ENCODE measurements at places on chromosomes 1 and 21.

DNA sequence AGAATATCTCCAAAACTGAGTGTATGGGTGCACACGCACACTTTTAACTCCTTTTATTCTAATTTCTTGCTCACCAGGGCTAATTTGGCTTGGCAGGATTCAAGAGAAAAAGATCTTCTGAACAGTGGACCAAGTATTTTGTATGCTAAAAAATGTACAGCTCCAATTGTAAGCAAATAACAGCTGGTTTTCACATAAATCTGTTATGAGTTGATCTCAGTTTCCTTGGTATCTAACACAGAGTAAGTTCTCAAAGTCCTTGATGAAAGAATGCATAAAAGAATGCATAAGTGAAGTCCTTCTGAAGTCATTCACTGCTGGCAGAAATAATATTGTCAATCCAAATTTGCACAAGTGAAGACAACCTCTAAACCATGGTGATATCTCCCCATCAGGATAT lies 213.0 kb downstream of the OMA1 start:
- DNase-seq = no peak

GRCh38 chr1:248631354-248632008 lies 3.4 kb downstream of the OR2T11 start:
- no peak for DNase-seq

- no peak for DNase-seq
Measured at GRCh38 chr21:36723371-36723881, 24.5 kb downstream of the SIM2 start.

DNA sequence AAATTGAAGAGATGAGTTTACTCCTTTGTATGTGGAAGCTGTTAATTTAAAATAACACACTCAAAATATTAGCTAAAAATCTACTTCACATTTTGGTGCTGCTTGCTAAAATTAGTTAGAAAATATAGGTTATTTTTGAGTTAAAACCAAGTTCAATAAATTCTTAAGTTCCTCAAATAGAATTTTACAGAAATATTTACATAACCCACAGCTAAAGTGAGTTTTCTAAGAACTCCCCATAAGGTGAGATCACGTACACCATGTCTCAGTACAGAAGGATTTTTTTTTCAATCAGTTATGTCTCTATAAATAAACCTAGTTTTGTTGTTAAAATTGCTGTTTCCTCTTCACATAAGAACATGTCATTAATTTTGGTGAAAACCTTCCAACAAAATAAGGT lies 108.0 kb downstream of the SDCCAG8 start:
- no peak for DNase-seq

GRCh38 chr1:51969038-51969705 lies 21.3 kb downstream of the RAB3B start:
- no peak for DNase-seq

- DNase-seq = no peak
Measured at GRCh38 chr1:231232870-231233734, 7.9 kb upstream of the GNPAT start.

- no peak for DNase-seq
Measured at GRCh38 chr1:228280106-228280901, 72.5 kb downstream of the OBSCN start.

DNA sequence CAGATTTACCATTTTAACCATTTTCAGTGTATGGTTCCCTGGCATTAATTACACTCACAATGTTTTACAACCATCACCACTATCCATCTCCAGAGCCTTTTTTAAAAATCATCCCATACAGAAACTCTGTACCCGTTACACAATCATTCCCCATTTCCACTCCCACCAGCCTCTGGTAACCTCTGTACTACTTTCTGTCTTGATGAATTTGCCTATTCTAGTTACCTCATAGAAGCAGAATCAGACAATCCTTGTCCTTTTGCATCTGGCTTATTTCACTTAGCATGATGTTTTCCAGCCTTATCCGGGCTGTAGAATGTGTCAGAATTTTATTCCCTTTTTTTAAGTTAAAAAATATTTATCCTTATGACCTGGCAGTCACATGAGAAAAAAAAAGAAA lies 33.0 kb downstream of the PGM1 start:
- no peak for DNase-seq

GRCh38 chr1:1198423-1199140 lies 7.8 kb downstream of the TNFRSF18 start:
- no peak for DNase-seq

GRCh38 chr1:2948001-2948750 lies 73.1 kb upstream of the ACTRT2 start:
- DNase-seq = no peak

DNA sequence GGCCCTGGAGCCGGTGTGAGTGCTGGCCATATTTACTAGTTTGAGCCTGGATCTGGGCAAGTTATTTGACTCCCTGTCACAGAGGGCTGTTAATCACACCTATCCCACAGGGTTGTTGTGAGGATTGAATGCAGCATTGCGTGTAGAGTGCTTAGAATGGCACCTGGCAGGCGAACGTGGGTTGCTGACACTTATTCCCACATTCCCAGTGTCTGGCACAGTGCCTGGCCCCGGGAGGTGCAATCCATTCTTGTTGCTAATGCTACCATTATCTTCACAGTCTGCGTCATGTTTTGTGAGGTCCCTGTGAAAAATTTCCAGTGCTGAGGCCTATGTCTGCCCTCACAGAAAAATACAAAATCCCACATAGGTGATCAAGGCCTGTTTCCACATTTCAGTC lies 66.1 kb downstream of the CD2 start:
- no peak for DNase-seq

DNA sequence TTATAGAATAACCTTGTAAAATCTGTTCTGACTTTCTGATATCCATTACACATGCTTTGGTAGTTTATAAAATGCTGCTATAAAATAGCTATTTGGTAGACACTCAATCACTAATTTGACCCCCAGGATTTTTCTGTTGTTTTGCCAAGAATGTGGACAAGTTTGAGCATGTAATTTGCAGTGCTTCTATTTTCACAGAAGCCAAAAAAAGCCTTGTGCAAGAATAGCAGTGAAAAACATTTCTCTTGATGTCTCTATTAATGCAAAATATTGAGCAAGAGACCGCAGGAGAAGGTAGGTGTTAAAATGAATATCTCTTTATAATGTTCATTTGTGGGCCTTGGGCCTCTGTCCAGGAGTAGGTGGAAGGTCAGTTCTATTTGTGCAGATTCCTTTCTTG lies 22.5 kb downstream of the MAP3K7CL start:
- no peak for DNase-seq

GRCh38 chr1:114466334-114467014 lies 44.5 kb downstream of the TRIM33 start:
- DNase-seq = no peak

- DNase-seq = no peak
Measured at GRCh38 chr21:43733060-43733459, 14.1 kb downstream of the PDXK start.

DNA sequence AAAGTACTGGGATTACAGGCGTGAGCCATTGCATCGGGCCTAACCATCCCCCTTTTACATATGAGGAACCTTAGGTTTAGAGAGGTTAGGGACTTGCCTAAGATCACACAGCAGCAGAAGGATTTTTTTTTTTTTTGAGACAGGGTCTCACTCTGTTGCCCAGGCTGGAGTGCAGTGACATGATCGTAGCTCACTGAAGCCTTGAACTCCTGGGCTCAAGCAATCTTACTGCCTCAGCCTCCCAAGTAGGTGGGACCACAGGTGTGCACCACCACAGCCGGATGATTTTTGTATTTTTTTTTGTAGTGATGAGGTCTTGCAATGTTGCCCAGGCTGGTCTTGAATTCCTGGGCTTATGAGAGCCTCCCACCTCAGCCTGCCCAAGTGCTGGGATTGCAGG lies 2.2 kb upstream of the C1orf167 start:
- no peak for DNase-seq

DNA sequence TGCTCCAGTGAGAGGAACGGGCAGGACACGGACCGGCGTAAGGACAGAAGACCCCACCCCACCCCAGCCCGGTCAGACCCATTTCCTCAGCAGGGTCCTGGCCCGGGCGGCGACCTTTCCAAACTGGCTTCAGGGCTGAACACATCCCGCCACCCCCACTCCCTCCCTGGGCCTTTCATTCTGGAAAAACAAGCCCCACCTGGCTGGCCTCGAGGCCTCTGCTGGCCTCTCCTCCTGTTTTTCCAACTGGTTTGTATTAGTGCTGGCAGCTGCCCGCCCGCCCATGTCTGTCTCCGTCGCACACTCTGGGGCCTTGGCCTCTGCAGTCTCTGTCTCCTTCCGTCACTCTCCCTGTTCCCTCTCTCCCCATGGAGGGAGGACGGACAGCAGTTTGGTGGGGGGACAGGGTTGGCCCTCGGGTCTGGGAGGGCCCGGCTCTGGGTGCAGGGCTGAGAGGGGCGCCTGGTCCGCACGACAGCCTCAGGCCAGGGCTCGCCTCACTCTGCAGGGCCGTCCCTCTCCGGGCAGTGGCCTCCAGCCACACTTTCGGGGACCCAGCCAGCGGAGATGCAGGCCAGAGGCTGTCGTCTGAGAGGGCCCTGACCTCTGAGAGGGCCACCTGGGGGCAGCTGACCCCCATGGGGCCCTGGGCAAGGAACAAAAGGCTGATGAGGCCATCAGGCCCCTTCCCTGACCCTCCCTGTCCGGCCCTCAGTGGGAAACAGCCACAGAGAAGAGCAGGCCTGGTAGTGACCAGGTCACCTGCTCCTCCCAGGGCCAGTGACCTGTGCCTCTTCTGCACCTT lies 1.5 kb upstream of the MXRA8 start:
- no peak for DNase-seq

GRCh38 chr1:228004331-228004855 lies 2.4 kb upstream of the WNT3A start:
- peak; percentile 60 for DNase-seq

- DNase-seq = no peak
Measured at GRCh38 chr1:207034998-207035397, 2.4 kb upstream of the C1orf116 start.

DNA sequence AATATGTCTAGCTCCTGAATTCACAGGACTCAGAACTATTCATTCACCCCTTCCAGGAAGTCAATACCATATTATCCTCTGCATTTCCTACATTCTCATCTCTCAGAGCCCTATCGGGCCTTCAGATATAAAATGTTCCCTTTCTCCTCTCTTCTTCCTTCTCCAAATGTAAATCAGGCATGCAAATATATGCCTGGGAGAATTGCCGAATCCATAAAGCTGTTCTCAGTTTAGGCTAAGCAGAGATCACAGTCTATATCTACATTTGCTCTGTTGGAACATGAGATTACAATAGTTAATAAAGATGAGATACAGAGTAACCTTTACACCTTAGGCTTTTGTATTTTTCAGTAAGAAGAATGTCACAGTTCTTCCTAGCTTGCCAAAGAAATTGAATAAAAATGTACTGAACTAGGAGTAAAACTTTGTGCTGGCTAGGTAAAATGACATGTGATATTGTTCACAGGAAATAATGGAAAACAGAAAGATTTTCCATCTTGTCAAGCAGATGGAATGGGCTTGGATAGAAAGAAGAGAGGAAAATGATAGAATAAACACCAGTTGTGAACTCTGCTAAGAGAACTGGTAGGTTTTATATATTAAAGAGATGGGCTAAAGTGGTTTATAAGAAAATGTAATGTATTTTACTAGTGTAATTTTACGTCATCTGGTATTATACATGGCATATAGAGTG lies 161.5 kb downstream of the NRIP1 start:
- no peak for DNase-seq

DNA sequence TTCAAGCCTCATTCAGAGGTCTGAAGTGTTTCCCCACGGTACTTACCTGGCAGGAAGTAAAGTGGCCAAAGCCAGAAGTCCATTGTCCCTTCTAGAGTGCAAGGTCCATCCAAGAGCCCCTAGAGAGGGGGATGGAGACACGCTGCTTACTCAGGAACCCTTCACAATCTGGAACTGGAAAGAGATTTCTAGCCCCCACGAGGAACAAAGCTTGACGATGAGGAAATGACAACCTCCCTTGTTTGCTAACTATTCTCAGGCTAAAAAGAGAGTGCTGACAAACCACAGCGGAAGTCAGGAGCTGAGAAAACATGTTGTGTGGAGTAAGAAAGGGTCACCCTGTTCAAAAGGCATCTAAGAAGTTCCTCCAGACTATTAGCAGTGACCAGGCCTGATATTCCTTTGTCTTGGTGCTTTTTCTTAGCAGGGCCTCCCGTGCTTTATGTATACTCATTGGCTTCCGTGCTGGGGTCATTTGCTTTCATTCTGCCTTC lies at the start of gene FCMR:
Gene FCMR (minus strand): TSS at position 170 of the 494 bp plus-strand sequence. CDS start 87 bp downstream, at position 83.
- DNase-seq = peak; percentile 87

DNA sequence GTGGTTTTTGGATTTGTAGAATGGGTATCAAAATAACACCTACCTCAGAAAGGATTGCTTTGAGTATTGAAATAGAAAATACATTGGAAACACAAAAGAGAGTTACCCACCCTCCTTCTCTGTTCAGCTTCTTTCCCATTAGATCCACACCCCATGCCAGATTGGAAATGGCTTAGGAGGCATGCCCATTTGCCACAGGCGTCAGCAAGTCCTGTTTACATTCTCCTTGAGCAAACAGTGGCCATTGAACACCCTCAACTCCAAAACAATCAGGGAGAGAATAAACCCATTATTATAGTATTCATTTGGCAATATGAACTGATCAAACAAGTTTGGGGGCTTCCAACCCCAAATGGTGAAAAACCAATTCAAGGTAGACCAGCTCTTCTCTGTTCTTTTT lies 2.4 kb downstream of the ELAPOR1 start:
- DNase-seq = no peak

GRCh38 chr1:82052563-82052962 lies 251.8 kb downstream of the ADGRL2 start:
- DNase-seq = no peak

- no peak for DNase-seq
Measured at GRCh38 chr1:204075890-204076846, 3.3 kb downstream of the SOX13 start.

GRCh38 chr1:231871878-231872277 lies 245.3 kb downstream of the DISC1 start:
- no peak for DNase-seq

DNA sequence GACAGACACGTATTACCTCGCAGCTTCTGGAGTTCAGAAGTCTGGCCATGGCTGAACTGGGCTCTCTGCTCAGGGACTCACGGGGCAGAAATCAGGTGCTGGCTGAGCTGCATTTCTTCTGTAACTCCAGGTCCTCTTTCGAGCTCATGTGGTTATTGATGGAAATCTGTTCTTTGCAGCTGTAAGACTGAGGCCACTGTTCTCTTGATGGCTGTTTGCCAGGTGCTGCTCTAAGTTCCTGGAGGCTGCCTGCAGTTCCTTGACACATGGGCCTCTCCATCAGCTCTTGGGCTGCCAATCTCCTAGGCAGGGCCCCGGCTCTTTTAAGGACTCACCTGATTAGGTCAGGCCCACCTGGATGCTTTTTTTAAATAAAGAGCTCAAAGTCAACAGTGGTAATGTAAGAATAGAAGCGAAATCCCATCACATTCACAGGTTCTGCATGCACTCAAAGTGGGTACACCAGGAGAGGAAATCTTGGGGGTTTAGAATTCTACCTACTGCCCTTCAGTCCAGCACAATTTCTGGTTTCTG lies 139.1 kb downstream of the KAZN start:
- DNase-seq = no peak

GRCh38 chr1:100422065-100422464 lies 69.8 kb downstream of the CDC14A start:
- no peak for DNase-seq

DNA sequence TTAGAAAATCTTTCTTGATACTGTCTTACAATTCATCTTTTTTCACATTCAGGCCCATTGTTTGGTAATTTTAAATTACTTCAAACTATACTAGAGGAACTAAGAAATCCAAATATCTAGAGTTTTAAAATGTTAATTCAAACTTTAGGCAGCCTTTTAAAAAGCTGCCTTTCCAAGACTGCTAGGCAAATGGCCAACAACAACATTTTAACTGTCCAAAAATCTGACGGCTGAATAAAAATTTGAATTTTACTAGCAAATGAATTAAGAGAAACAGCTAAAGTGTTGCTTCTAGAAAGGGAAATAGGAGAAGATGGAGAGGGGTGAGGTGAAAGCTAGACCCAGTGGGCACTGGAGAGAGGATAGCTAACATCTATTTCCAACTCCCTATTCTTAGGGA lies 17.2 kb downstream of the DPYD start:
- no peak for DNase-seq

Data from activated CD4-positive, alpha-beta T cell treated with anti-CD3 and anti-CD28 coated beads, Interleukin-2, amount 10 ng/mL, durations not matched to agents 24 days and 14 days (primary cell).